Temporal lobe (tissue), 4 donors: ENCODE measurements at places on chromosomes 3 and 15. TPM values are rescaled to one million over a fixed set of nuclear protein-coding genes. Genes with fewer than 3 reads are reported as not detected.

Gene P3H2
- 3.7 TPM for total RNA-seq

Gene IL16
- 1.2 TPM for total RNA-seq

Gene SLC6A20
- 3.0 TPM for total RNA-seq

Gene MRPL46
- 14.5 TPM for total RNA-seq

Gene CDCP1
- 0.98 TPM for total RNA-seq

Gene CNTN3
- total RNA-seq, result 28.3 TPM

Gene SENP8
- total RNA-seq, result 3.4 TPM

Gene TF
- total RNA-seq, result 2.7 TPM

Gene PARP14
- total RNA-seq, result 9.1 TPM

Gene TRIM42
- total RNA-seq, result not detected

Gene TTLL13
- under 0.01 TPM for total RNA-seq

Gene RASL12
- total RNA-seq, result 2.2 TPM

Gene CHST13
- not detected for total RNA-seq

Gene LRRIQ4
- total RNA-seq, result 0.49 TPM

Gene SEMA3F
- total RNA-seq, result 8.9 TPM

Gene ZNF660
- total RNA-seq, result 11.3 TPM

Gene AP3B2
- 45.7 TPM for total RNA-seq

Gene COLQ
- total RNA-seq, result 1.7 TPM

Gene ECE2
- 2.7 TPM for total RNA-seq

Gene RAB27A
- total RNA-seq, result 6.1 TPM

Gene RAB43
- 1.5 TPM for total RNA-seq

Gene ZDHHC3
- 31.5 TPM for total RNA-seq

Gene PYGO1
- 42.5 TPM for total RNA-seq

Gene GMNC
- 0.49 TPM for total RNA-seq

Gene CNTN4
- total RNA-seq, result 70.6 TPM

Gene IL17RE
- 0.49 TPM for total RNA-seq

Gene KIF7
- total RNA-seq, result 4.4 TPM

Gene BCHE
- total RNA-seq, result 14.0 TPM

Gene TGM5
- total RNA-seq, result not detected

Gene CCR5
- not detected for total RNA-seq

Gene GADL1
- total RNA-seq, result 1.2 TPM

Gene WNT7A
- 9.6 TPM for total RNA-seq

Gene GCNT3
- total RNA-seq, result under 0.01 TPM

Gene CTSH
- total RNA-seq, result 17.5 TPM

Gene WDR72
- under 0.01 TPM for total RNA-seq

Gene SLCO3A1
- 9.3 TPM for total RNA-seq

Gene ABI3BP
- 3.0 TPM for total RNA-seq

Gene LTK
- under 0.01 TPM for total RNA-seq
